ENCODE measurements at places on chromosomes 13 and 19.

DNA sequence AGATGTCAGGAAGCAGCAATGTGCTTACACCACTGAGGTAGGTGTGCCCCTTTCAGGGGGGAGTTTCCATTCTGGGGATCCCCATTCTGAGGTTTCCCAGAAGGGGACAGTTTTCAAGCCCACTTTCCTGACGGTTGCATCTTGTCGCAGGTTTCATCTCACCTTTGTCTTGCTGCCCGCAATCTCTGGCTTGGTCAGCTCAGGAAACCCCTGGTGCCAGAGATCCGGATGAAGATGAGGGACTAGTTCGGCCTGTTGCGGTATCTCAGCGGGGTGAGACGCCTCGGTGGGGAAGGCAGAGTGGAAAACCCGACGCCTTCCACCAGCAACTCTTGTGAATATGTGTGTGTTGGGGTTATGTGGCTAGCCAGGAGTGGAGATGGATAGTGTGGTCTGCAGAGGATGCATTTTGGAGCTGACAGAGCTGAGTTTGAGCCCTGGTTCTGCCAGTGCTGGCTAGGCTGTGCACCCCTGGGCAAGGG is 13.1 kb downstream of the TNFSF9 start:
- DNase-seq = no peak

DNA sequence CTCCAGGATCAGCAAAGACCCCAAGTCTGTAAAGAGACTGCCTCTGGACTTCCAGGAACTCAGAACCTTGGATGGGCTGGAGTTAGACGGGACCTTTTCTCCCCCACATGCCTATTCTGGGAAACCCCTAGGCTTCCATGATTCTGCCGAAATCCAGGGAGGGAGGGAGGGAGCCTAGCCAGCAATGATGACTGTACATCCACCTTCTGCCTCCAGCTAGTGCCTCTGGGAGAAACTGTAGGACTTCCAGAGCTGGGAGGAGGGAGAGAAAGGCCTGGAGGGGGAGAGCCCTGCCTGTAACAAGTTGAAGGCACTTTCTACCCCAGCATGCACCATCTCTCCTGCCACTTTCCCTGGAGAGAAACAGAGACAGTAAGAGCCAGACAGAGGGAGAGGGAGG is 6.0 kb upstream of the HAS1 start:
- no peak for DNase-seq

GRCh38 chr19:4368128-4368820 is 24.9 kb downstream of the MPND start:
- no peak for DNase-seq

DNA sequence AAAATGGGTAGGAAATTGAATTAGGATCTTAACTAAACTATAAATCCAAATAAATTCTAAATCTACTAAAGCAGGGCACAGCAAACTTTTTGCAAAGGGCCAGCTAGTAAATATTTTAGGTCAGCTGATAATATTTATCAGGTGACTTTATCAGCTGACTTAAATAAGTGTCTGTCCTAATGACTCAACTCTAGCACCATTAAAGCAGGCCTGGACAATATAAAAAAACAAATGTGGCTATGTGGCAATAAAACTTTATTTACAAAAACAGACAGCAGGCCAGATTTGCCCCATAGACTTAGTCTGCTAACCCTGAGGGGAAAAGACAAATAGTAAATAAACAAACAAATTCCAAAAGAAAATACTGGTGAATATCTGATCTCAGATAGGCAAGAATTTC is 27.7 kb upstream of the DOCK9 start:
- no peak for DNase-seq

GRCh38 chr13:41315443-41316047 is 4.5 kb downstream of the NAA16 start:
- DNase-seq = no peak

- no peak for DNase-seq
Observed at GRCh38 chr13:39527961-39528660, 74.9 kb downstream of the LHFPL6 start.

GRCh38 chr19:1856698-1857603 is 6.4 kb downstream of the KLF16 start:
- DNase-seq = peak; percentile 52

DNA sequence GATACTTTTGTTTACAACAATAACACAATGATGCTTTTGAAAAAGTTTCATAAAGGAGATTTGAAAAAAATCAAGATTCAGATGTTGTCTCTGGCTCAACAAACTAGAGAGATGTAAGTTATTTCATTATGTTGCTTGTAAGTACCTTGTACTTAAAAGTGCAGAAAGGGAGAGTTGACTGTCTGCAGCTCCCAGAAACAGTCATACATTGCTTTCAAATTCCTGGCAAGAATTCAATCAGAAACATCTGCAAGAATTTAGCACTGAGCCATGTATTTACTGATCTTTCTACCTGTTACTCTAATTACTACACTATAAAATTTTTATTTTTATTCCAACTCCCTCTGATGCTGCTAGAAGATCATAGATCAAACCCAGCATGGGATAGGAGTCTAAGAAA is 1261.3 kb upstream of the SPRY2 start:
- no peak for DNase-seq

GRCh38 chr13:79295906-79296706 is 109.9 kb downstream of the RBM26 start:
- DNase-seq = no peak

DNA sequence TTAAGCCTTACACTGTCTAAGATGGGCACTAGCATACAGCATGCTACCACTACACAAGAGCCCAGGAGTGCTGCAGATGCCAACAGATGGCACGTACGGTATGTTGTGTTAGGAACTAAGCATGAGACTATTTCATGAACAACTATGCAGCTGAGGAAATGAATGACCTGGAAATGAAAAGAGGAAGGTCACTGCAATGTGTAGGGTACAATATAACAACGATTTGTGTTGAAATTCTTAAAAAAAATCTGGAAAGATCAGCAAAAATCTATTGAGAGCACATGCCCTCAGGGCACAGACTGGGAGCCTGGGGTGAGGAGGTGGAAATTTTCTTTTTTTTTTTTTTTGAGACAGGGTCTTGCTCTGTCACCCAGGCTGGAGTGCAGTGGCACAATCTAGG is 14.4 kb downstream of the HAUS8 start:
- DNase-seq = no peak

- peak; percentile 20 for DNase-seq
Observed at GRCh38 chr19:54439174-54439851, 9.7 kb upstream of the LENG8 start.

All from activated naive CD4-positive, alpha-beta T cell treated with Interleukin-2 at 50 U/mL for 16 hours (primary cell).